PC-3 (cell line): ENCODE measurements at places on chromosomes 13 and 19. TPM values are rescaled to one million over a fixed set of nuclear protein-coding genes. Genes with fewer than 3 reads are reported as not detected.

GRCh38 chr19:49579947-49580263 lies 451 bp downstream of the NOSIP start:
- H3K36me3 ChIP-seq: peaks cover 10% of the 10 kb centered on the region; the same call in 1 of the 2 replicates
- H3K4me1 ChIP-seq: peaks cover 14% of the 10 kb centered on the region
- H3K27me3 ChIP-seq: no peaks in the 10 kb centered on the region
- no peak overlapping the region for H3K27ac ChIP-seq
- no peak for DNase-seq
- H3K4me3 ChIP-seq: peak overlapping the region; percentile 96

DNA sequence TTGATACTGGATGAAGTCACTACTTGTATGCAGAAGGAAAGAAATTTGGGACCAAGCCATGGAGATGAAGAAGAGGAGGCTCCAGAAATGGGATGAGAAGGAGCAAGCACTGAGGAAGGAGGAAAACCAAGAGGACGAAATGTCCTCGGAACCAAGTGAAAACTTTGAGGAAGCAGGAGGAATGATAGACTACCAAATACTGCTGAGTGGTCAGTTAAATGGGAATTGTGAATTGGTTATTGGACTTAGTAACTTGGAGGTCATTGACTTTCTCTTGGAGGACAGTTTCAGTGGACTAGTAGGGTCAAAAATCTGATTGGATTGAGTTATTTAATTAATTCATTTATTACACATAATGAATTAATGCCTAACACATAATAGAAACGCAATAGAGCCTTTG lies 167.9 kb downstream of the MYO16 start:
- H3K27ac ChIP-seq: no peak overlapping the region
- H3K36me3 ChIP-seq: no peaks in the 10 kb centered on the region
- DNase-seq: no peak
- no peak overlapping the region for H3K4me3 ChIP-seq

- DNase-seq: no peak
- no peaks in the 10 kb centered on the region for H3K27me3 ChIP-seq
- no peak overlapping the region for H3K27ac ChIP-seq
- H3K4me3 ChIP-seq: no peak overlapping the region
- H3K4me1 ChIP-seq: peaks cover 13% of the 10 kb centered on the region
- H3K36me3 ChIP-seq: no peaks in the 10 kb centered on the region
These were observed 59.1 kb upstream of the RNF113B start for GRCh38 chr13:98236197-98236596.

GRCh38 chr19:52398081-52398441 lies 412 bp downstream of the ZNF528 start:
- H3K4me3 ChIP-seq: peak overlapping the region; percentile 75
- H3K4me1 ChIP-seq: no peaks in the 10 kb centered on the region
- no peaks in the 10 kb centered on the region for H3K27me3 ChIP-seq
- 0 out of 2 replicates have a peak overlapping the region, but pooled peaks have one; percentile 6 for H3K27ac ChIP-seq
- H3K36me3 ChIP-seq: peaks cover 22% of the 10 kb centered on the region; the same call in 1 of the 2 replicates

- H3K4me3 ChIP-seq: no peak overlapping the region
- no peak overlapping the region for H3K27ac ChIP-seq
- no peaks in the 10 kb centered on the region for H3K27me3 ChIP-seq
- DNase-seq: no peak
- H3K36me3 ChIP-seq: peaks cover 95% of the 10 kb centered on the region
- H3K4me1 ChIP-seq: no peaks in the 10 kb centered on the region
These were observed 13.5 kb upstream of the QTRT1 start for GRCh38 chr19:10687518-10688288.

GRCh38 chr13:45717349-45717748 lies 15.2 kb downstream of the CBY2 start:
- DNase-seq: no peak
- H3K36me3 ChIP-seq: no peaks in the 10 kb centered on the region; the same call in 1 of the 2 replicates
- H3K27me3 ChIP-seq: no peaks in the 10 kb centered on the region
- H3K27ac ChIP-seq: no peak overlapping the region

Gene ATCAY
- not detected in 2 replicates for total RNA-seq
